ENCODE measurements at places on chromosomes 13 and 19.

- no peak for DNase-seq
These were observed 489.7 kb downstream of the RFC3 start for GRCh38 chr13:34307607-34308006.

GRCh38 chr13:30545320-30545719, 72.4 kb upstream of the USPL1 start:
- DNase-seq, result no peak

GRCh38 chr13:109699628-109700071, 86.7 kb downstream of the IRS2 start:
- no peak for DNase-seq

GRCh38 chr13:33262594-33262993, 23.0 kb downstream of the STARD13 start:
- no peak for DNase-seq

DNA sequence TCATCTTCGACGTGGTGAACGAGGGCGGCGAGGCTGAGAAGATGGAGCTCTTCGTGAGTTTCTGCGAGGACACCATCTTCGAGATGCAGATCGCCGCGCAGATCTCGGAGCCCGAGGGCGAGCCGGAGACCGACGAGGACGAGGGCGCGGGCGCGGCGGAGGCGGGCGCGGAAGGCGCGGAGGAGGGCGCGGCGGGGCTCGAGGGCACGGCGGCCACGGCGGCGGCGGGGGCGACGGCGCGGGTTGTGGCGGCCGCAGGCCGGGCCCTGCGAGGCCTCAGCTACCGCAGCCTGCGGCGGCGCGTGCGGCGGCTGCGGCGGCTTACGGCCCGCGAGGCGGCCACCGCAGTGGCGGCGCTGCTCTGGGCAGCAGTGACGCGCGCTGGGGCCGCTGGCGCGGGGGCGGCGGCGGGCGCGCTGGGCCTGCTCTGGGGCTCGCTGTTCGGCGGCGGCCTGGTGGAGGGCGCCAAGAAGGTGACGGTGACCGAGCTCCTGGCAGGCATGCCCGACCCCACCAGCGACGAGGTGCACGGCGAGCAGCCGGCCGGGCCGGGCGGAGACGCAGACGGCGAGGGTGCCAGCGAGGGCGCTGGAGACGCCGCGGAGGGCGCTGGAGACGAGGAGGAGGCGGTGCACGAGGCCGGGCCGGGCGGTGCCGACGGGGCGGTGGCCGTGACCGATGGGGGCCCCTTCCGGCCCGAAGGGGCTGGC, 52.6 kb downstream of the MAP4K1 start:
- peak; percentile 30 for DNase-seq

GRCh38 chr19:4052114-4052992, 14.3 kb downstream of the ZBTB7A start:
- no peak for DNase-seq

DNA sequence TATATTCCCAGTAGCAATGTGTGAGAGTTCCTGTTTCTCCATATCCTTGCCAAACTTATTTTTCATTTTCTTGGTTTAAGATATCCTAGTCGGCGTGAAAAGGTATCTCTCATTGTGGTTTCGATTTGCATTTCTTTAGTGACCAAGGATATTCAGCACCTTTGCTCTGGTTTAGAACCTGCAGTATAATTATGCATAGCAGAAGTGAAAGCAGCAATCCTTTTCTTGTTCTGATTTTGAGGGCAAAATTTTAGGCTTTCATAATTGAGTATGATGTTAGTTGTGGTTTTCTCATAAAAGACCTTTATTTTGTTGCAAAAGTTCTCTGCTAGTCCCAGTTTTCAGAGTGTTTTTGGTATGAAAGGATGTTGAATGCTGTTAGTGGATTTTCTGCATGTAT, 491.0 kb downstream of the FGF9 start:
- peak; percentile 21 for DNase-seq

Data from CD4-positive, alpha-beta T cell treated with Interleukin-12 subunit alpha and Interleukin-12 subunit beta, for 1 hour (primary cell).